CD4-positive, alpha-beta T cell treated with Interleukin-10 for 1 hour (primary cell): ENCODE measurements at places on chromosomes 7 and 10.

- DNase-seq, result no peak
Observed at GRCh38 chr10:122503012-122503411, 41.7 kb downstream of the HTRA1 start.

DNA sequence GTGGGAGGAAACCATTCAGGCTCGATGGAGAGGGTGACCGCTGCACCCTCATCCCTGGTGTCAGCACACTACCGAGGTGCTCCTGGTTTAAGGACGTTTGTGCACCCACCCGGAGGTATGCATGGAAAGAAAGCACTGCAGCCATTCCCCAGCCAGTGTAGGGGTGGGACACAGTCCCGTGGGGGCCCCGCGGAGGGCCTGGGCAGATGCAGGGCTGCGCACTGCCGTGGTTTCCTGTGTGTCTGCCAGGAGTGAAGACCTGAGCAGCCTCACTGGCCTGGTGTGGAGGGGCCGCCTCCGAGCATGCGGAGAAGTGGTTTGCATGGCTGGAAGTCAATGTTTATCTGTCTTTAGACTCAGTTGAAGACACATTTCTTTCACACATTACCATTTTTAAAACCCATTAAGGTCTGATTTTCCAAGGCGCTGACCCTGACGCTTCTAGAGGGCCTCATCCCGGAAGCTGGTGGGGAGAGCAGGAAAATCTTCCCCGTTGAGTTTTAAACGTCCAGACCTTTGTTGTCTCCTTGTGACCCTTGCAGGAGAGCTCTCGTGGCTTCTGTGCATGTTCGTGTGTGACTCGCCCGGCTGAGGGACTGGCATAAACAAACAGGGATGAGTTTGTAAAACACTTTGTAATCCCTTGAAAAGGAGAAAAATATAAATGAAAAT is 188.1 kb downstream of the MGMT start:
- DNase-seq, result no peak

- DNase-seq, result no peak
Observed at GRCh38 chr7:32142649-32143048, 72.4 kb upstream of the PDE1C start.

DNA sequence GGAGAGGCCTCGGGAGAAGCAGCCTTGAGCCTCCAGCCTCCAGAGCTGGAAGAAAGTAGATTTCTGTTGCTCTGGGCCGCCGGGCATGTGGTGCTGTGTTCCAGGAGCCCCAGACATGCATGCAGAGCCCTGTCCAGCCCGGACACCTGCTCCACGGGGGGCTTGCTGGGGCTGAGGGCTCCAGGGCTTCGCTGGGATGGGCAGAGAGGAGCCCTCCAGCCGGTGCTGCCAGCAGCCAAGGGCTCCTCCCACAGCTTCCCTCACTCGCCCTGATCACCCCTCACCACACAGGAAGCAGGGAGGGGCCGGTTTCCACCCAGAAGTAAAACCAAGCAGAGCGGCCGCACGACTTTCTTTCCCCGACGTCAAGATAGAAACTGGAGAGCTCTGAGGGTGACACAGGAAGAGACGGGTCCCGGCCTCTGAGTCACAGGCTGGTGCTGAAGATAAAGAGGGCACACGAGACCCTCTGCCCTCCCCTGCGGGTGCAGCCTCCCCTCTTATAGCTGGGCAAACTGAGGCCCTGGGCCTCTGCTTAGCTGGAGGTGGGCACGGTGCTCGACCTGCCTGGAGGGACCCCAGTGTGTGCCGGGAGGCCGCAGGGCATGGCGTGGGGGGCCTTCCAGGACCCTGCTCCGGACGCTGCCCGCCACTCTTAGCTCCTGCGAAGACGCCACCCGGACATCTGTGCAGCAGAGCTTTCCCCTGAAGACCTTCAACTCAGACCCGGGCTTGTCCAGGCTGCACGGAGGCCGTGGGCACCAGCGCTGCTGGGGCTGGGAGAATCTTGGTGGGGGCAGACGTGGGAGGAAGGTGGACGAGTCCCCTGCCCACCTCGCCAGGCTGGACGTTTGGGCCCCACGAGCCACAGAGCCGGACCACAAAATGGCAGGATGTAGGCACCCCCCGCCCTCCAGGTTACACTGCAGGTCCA is 31.1 kb downstream of the ADAP1 start:
- peak; percentile 91 for DNase-seq

GRCh38 chr10:44958898-44959246 is 730 bp upstream of the RASSF4 start:
- DNase-seq, result no peak
